ENCODE measurements at places on chromosomes 5 and 9. TPM values are rescaled to one million over a fixed set of nuclear protein-coding genes. Genes with fewer than 3 reads are reported as not detected.

GRCh38 chr9:100160021-100160420 is 61.0 kb downstream of the INVS start:
- no peak for DNase-seq

DNA sequence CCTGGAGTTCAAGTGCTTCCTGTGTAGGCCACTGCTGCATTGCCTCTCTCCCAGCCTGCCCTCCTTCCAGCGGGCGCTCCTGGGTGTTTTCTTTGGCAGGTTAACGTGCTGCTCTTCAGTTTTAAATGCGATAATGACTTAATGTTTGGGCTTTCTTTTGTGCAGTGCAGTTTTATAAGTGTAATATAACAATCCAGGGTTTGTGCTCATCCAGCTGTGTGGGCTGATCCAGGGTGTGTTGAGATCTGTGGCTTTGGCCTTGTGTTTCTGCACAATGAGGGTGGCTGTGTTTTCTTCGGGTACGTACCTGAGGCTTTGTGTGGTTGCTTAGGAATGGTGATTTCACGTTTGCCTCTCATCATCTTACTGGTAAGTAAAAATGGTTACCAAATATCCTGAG is 50.6 kb downstream of the PCSK5 start:
- DNase-seq = no peak

DNA sequence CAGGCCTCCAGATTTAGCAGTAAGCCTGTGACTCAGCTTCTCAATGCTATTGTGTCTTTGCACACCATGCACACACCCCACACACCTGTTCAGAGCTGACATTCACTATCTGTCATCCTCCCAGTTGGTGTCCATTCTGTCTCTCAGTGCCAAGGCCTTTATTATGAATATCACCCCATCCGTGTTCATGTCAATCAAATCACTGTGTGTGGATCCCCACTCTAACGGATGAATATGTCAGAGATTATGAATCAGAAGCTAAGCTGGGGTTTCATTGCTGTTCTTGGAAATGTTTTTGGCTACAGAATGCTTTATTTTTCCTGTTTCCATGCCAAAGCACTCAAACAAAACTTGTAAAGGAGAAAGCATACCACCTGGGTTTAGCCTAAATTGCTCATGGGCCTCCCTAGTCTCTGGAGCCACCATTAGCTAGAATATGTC is 9.4 kb upstream of the MAMDC2 start:
- no peak for DNase-seq

GRCh38 chr5:10684303-10685086 is 76.5 kb downstream of the DAP start:
- no peak for DNase-seq

Gene SGTB
- total RNA-seq = 10.2 TPM

Gene NANS
- total RNA-seq = 48.1 TPM

DNA sequence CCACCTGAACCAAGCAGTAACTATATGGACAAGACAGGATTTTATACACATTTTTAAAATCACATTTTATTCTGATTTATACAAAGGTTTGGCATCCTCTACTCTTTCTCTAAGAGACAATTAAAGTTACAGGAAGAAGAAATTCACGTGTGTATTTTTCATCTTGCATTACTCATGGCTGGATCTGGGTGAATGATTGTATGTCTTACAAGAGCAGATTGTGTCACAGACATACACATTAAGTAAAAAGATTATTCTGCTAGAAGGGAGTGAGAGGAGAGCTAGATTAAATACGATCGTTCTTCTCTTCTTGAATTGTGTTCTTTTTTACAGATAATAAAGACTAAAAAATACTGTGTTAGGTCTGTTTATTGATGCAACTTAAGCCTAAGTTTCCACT is 20.8 kb upstream of the CEP120 start:
- no peak for DNase-seq

GRCh38 chr5:81212211-81212751 is 20.8 kb upstream of the CKMT2 start:
- no peak for DNase-seq

DNA sequence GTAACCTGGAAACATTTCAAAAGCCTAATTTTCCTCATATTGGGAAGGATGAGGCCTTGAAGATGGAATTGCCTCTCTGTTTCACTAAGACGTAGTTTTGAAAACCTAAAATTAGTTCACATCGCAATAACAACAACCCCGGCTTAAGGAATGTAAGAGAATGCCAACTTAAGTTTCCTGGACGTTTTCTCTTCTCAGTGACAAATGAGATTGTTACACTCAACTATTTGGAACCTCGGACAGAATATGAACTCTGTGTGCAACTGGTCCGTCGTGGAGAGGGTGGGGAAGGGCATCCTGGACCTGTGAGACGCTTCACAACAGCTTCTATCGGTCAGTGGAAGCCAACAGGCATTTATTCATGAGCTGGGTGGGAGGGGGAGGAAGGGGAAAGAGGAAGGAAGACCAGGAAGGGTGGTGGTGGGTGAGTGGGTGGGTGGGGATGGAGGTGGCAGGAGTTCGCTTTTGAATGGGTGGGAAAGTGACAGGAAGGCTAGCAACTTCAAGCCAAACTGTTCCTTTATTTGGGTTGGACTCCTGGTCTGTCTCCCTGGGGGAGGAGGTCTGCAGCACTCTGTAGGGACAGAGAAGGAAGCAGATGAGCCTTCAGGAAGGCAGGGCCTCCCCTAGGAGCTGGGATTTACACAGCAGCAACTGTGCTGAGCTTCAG is 83.4 kb downstream of the TEK start:
- no peak for DNase-seq

DNA sequence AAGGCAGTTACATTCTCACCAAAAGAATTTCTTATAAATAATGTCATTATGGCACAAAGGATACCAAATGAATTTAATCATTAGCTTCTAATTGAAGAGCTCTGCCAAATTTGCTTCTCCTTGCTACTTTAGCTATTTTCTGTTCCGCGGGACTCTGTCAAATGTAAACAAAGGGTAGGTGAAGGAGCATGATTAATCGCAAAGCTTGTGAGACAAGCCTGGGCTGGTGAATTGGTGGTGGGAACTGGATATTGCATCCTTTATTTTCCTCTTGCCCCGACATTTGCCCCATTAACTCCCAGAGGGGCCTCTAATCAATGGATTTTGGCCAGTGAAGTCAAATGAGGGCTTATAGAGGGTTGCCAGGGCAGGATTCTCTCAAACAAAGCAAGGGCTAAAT is 234.2 kb upstream of the RFX3 start:
- no peak for DNase-seq

Gene MZB1
- 0.22 TPM for total RNA-seq

DNA sequence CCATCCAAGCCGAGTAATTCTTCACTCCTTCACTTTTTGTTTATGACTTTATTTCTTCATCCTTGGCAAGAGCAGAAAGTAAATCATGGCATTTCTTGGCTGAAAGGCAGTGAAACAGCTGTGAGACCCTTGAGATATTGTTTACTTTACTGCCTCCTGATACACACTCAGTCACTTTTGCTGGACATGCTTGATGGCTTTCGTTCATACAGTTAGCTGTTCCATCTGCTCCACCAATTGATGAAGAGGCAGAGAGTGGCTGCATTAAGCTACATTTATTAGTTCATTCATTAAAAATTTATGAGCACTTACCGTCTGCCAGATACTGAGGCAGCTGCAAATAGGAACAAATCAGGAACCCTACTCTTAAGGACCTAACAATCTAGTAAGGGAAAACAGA is 184.4 kb upstream of the OR13F1 start:
- DNase-seq = no peak

GRCh38 chr5:52727576-52727975 is 60.1 kb upstream of the ITGA1 start:
- no peak for DNase-seq

DNA sequence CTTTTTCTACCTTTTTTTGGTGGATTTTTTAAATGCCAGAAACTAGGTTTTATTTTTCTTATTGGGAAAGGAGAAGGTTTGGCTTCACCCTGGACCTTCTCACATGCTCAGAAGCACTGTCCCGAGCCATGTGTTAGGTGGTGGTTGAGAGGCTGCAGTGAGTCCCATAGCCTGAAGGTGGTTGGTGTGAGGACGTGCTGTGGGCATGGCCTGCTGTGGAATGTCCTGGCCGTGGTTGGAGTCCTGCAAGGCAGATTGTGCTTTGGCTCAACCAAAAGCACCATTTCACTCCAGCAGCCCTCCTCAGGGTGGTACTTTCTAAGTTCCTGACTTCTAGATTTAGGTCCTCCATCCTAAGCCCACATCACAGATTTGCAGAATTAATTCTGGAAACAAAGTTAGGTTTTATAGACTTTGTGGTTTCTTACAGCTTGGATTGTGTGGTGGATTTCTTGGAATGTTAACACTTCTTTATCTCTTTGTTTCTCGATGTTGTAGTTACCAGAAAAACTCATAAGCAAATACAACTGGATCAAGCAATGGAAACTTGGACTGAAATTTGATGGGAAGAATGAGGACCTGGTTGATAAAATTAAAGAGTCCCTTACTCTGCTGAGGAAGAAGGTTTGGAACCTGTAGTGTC is 22.6 kb downstream of the OTULIN start:
- no peak for DNase-seq

GRCh38 chr9:21481470-21482056 is 550 bp downstream of the IFNE start:
- no peak for DNase-seq

- DNase-seq = no peak
Measured at GRCh38 chr5:43981556-43981955, 378.6 kb downstream of the NNT start.

Gene LCN12
- total RNA-seq = 8.3 TPM

Gene TXN
- 415 TPM for total RNA-seq

Gene PCDHB2
- 33.7 TPM for total RNA-seq

GRCh38 chr9:100170085-100170484 is 71.0 kb downstream of the INVS start:
- DNase-seq = no peak

DNA sequence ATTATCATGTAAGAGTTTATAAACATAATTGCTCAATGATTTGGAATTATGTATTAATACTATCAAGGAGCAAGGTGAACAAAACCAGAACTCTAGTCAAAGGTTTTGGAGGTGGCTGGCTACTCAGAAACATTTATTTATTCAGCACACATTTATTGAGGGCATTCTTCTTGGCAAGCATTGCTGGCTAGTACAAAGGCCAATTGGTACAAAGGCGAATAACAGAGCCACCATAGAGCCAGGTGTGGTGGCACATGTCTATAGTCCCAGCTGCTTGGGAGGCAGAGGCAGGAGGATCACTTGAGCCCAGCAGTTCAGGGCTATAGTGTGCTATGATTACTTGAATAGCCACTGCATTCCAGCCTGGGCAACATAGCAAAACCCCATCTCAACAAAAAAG is 242.1 kb downstream of the CWC27 start:
- DNase-seq = no peak

Gene CCDC183
- total RNA-seq = 6.1 TPM

- no peak for DNase-seq
Measured at GRCh38 chr5:166338801-166339200, 1952.6 kb upstream of the WWC1 start.

- DNase-seq = no peak
Measured at GRCh38 chr5:14617441-14617840, 35.8 kb downstream of the OTULINL start.

Gene ZNG1E
- 31.6 TPM for total RNA-seq

DNA sequence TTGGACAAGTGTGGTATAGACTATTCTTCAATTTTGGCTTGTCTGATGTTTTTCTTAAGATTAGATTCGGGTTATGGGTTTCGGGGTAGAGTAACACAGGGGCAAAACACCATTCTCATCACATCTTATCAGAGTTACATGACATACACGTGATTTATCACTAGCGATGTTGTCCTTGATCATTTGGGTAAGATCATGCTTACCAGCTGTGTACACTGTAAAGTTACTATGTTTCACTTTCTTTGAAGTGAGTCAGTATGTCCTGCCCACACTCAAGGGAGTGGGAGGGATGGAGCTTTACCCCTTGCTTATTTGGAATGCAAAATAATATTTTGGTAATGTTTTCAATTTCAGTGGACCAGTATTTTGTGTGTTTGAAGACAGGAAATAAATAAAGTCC is 101.8 kb upstream of the TAF11L2 start:
- DNase-seq = no peak

Gene NIM1K
- total RNA-seq = 0.43 TPM

DNA sequence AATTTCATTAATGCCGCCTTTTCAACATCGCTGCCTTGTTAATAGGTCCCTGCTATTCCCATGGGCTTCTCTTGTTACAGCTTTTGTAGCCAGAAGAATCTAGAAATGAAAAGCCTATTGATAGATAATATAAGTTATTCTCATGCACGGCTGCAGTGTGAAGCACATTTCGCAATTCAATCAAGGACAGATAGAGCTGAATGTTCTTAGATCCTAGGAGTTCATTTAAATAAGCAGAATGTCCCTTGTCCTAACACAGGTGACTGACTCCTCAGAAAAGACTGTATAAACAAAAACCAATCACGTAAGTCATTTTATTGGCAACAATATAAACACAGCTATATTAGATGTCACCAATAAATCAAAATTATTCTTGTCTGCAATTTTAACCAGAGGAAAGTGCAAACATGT is 9.4 kb downstream of the GLIS3 start:
- no peak for DNase-seq

Gene TMC1
- total RNA-seq = not detected

Measured in type B pancreatic cell (in vitro differentiated cells).